ENCODE measurements at places on chromosomes 11 and 22. TPM values are rescaled to one million over a fixed set of nuclear protein-coding genes. Genes with fewer than 3 reads are reported as not detected.

Gene OPCML
- 4.5 TPM for total RNA-seq

DNA sequence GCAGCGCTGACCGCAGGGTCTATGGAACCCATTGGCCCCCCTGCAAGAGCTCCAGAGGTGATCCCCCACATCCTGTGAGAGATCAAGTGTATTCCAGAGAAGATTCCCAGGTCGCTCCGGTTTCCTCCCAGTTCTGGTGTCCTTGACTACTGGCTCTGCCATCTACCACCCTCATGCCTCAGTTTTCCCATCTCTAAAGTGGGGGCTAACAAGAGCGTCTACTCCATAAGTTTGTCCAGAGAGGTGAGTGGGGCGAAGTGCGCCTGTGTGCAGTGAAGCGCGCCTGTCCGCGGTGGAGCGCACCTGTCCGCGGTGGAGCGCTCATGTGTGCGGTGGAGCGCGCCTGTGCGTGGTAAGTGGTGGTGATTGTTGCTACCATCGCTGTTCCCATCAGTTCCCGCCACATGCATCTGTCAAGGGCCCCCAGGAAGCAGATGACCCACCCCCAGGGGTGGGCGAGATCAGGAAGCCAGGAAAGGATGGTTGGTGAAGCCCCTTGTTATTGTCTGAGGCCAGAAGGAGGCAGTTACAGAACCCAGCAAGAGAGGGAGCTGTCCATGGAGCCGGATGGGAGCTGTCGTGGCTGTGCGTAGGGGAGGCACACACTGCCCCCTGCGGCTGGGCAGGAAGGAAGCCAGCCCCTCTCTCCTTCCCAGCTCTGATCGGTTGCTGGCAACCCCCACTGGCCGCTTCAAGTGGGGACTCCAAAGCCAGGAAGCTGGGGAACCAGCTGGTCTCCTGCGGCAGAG, 73.2 kb upstream of the FGF3 start:
- no peak for DNase-seq

Gene DDT
- total RNA-seq: 57.8 TPM

DNA sequence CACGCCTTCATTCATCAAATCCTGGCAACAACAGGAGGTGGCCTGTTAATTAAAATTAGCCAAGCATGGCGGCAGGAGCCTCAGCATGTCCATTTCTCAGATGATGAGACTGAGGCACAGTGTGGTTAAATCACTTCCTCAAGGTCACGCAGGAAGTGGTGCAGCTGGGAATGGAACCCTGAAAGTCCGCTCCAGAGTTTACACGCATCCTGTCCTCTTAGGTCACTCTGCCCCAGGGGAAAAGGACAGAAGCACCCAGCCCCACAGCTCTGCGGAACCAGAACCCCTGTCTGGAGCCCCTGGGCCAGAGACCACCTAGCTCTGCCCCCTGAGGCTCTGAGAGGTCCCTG, 19.6 kb downstream of the RPL3 start:
- no peak for DNase-seq

Gene CSRP3
- not detected for total RNA-seq

DNA sequence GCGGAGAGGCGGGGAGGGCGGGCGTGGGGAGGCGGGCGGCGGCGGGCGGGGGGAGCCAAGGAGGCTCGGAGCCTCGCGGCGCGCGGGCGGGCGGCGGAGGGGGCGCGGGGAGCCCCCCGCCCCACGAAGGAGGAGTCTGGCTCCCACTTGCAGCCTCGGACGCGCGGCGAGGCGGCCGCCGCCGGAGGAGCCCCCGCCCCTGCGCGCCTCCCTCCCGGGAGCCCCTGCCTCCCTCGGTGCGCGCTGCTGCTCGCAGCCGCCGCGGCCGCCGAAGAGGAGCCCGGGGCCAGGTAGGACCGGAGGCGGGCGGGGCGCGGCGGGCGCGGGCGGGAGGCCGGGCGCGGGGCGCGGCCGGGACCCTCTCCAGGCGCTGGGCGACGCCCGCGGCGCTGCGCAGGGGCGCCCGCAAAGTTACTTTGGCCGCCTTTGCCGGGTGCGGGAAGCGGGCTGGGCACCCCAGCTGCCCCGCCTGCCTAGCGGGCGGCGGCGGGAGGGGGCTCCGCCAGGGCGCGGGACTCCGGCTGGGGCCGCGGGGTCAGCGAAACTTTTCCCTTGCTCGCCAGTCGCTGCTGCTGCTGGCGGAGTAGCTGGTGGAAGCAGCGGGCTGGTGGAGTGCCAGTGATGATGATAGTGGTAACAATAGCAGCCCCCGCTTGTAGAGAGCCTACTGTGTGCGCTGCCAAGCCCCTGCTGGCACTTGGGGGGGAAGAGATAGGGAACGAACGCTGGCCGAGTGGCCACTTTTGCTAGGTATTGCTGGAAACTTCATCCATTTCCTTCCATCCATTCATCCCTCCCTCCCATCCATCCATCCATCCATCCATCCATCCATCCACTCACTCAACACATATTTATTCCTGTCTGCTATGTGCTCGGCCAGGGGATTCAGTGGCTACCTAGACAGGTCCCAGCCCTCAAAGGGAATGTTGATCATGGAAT, at the start of gene MPPED1:
MPPED1 (plus strand) TSS at position 146 of the 939 bp plus-strand sequence. CDS start 12,972 bp downstream, outside the sequence.
- DNase-seq: no peak

Gene GAL
- total RNA-seq: not detected

Data from sciatic nerve (tissue), 2 donors.